ENCODE measurements at places on chromosomes 4 and X. TPM values are rescaled to one million over a fixed set of nuclear protein-coding genes. Genes with fewer than 3 reads are reported as not detected.

DNA sequence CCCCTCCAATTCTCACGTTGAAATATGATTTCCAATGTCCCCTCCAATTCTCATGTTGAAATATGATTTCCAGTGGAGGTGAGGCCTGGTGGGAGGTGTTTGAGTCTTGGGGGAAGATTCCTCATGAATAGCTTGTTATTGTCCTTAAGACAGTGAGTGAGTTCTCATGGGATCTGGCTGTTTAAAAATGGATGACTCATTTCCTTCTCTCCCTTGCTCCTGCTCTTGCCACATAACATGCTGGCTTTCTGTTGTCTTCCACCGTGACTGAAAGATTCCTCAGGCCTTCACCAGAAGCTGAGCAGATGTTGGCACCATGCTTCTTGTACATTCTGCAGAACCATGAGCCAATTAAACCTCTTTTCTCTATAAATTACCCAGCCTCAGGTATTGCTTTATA lies 346.8 kb upstream of the TECRL start:
- DNase-seq = no peak
- H3K27ac ChIP-seq = no peak overlapping the region
- H3K27me3 ChIP-seq = no peaks in the 10 kb centered on the region
- no peaks in the 10 kb centered on the region for H3K36me3 ChIP-seq
- H3K4me1 ChIP-seq = no peaks in the 10 kb centered on the region

The GPRASP3 gene
- total RNA-seq = 1.7 TPM

The RTL9 gene
- total RNA-seq = not detected

The FAM236A gene
- total RNA-seq = not detected

The BMX gene
- 1.3 TPM for total RNA-seq

GRCh38 chr4:119029847-119030535 lies 105.6 kb upstream of the MYOZ2 start:
- DNase-seq = no peak
- peaks cover 26% of the 10 kb centered on the region for H3K36me3 ChIP-seq
- H3K27me3 ChIP-seq = no peaks in the 10 kb centered on the region
- H3K4me3 ChIP-seq = no peak overlapping the region
- H3K4me1 ChIP-seq = peaks cover 56% of the 10 kb centered on the region
- H3K27ac ChIP-seq = peak overlapping the region; percentile 96

The RAB39B gene
- not detected for total RNA-seq

DNA sequence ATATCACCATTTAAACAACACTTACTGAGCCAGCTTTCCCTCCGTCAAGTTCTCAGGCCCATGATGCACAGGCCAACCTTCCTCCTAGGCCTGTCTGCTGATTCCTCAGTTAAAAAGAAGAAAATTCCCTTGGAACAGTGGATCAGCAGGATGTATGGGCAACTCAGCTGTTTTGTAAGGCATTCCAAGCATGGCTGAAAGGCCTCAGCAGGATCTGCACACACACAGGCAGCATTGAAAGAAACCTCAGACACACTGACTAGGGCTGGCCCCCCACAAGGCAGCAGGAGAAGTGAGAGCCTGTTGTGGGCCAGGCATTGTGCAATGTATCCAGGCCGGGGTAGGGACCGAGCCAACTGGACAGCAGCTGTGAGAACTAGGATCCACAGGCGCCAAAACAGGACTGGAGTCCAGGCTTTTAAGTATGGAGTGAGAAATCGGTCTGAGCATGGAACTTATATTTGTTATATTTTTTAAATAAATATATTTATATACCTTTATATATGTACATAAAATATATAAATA lies 171.4 kb downstream of the NWD2 start:
- DNase-seq = no peak
- no peaks in the 10 kb centered on the region for H3K36me3 ChIP-seq
- H3K27me3 ChIP-seq = no peaks in the 10 kb centered on the region
- H3K4me3 ChIP-seq = no peak overlapping the region

DNA sequence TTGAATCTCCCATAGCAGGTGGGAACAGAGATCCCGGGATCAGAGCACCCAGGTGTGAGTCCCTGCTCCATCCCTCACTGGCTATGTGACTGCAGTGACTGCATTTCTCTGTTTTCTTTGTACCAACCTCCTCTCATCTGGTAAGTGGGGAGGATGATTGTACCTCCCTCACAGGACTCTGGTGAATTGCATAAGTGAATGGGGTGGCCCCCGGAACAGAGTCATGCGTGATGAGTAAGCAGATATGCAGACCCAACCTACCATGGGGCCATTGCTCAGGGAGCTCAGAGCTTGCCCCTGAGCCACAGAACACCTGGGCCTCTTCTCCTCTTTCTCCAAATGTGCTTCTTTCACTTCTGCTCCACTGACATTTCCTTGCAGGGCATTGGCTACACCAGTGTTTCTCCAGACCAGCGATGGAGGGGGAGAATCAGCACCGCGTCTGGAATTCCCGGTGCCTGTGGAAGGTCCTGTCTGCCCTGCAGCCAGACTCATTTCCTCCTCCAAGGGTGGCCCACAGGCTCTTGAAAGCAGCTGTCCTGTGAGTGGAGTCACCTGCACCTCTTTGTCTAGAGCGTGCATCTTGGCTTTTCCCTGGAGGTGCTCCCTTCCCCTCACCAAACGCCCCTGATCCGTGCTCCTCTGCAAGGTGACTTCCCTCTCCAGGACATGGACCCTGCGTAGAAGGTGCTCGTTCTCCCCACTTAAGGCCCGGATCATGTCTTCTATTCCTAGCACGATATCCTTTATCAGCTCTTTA lies 30.0 kb downstream of the C4orf50 start:
- no peak overlapping the region for H3K4me3 ChIP-seq
- no peaks in the 10 kb centered on the region for H3K36me3 ChIP-seq
- no peaks in the 10 kb centered on the region for H3K27me3 ChIP-seq

GRCh38 chr4:1377606-1378261 lies 28.5 kb downstream of the NKX1-1 start:
- H3K36me3 ChIP-seq = peaks cover 55% of the 10 kb centered on the region
- no peak overlapping the region for H3K4me3 ChIP-seq
- H3K4me1 ChIP-seq = no peaks in the 10 kb centered on the region

DNA sequence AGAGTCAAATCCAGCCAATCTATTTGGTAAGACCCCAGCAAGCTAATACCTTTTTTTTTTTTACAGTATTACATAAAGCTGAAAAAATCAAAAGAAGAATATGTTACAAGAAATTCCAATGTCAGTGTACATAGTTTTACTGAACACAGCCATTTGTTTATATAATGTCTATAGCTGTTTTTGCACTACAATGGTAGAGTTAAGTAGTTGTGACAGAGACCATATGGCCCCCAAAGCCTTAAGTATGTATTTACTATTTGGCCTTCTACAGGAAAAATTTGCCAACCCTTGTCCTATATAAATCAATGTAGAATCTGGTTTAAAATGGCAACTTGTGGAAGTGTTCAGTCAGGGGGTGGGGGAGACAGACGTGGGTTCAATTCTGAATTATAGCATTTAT lies 60.7 kb downstream of the ANTXR2 start:
- peaks cover 4% of the 10 kb centered on the region for H3K36me3 ChIP-seq
- no peak overlapping the region for H3K27ac ChIP-seq
- H3K4me3 ChIP-seq = no peak overlapping the region
- no peak for DNase-seq

DNA sequence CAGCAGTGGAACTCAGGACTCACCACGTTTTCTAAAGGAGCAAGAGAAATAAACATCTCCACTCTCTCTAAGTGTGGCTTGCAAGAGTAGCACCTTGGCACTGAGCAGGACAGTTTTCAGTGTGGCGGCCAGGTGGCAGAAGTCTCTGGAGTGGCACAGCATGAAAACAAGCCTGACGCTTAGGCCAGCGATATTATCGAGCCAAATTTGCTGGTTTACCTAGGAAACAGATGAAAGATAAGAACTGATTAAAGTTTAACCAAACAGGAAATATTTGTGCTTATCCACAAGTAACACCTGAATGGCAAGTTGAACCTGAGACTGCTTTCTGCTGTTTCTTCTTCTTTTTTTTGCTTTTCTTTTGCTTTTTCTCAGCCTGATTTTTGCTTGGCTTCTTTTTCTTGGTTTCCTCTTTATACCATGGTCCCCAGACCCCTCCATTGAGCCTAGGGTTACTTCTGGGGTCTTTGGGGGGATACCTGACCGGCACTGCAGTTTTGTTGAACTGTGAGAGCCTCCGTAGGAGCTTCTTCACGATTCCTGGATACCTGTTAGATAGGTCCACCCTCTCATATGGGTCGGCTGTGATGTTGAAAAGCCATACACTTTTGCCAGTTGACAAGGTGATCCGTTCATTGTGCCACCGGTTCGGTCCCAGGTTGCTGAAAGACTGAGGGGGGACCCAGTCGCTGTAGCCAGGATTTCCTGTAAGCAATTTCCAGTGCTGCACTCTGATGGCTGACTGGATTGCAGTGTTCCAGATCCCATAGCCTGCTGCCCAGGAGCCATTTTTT lies 77.3 kb downstream of the ARSJ start:
- H3K36me3 ChIP-seq = peaks cover 23% of the 10 kb centered on the region
- H3K27me3 ChIP-seq = no peaks in the 10 kb centered on the region
- no peaks in the 10 kb centered on the region for H3K4me1 ChIP-seq
- no peak for DNase-seq
- no peak overlapping the region for H3K4me3 ChIP-seq

- H3K27ac ChIP-seq = no peak overlapping the region
- peak overlapping the region; percentile 58 for H3K4me3 ChIP-seq
- H3K27me3 ChIP-seq = no peaks in the 10 kb centered on the region
- no peaks in the 10 kb centered on the region for H3K4me1 ChIP-seq
- no peaks in the 10 kb centered on the region for H3K36me3 ChIP-seq
Observed at GRCh38 chrX:118839334-118839958, 15.8 kb downstream of the ZCCHC12 start.

The SERPINA7 gene
- total RNA-seq = 0.75 TPM

GRCh38 chr4:24105327-24106038 lies 215.6 kb upstream of the PPARGC1A start:
- H3K27ac ChIP-seq = no peak overlapping the region
- no peaks in the 10 kb centered on the region for H3K36me3 ChIP-seq
- H3K4me1 ChIP-seq = no peaks in the 10 kb centered on the region
- no peak overlapping the region for H3K4me3 ChIP-seq
- H3K27me3 ChIP-seq = no peaks in the 10 kb centered on the region
- DNase-seq = no peak

The F11 gene
- not detected for total RNA-seq

- no peaks in the 10 kb centered on the region for H3K36me3 ChIP-seq
- H3K4me3 ChIP-seq = no peak overlapping the region
- DNase-seq = no peak
- H3K4me1 ChIP-seq = no peaks in the 10 kb centered on the region
Observed at GRCh38 chr4:172680691-172681090, 487.9 kb upstream of the GALNT7 start.

GRCh38 chr4:4619821-4620220 lies 78.0 kb upstream of the STX18 start:
- H3K4me1 ChIP-seq = no peaks in the 10 kb centered on the region
- no peaks in the 10 kb centered on the region for H3K27me3 ChIP-seq
- no peak overlapping the region for H3K4me3 ChIP-seq
- H3K36me3 ChIP-seq = no peaks in the 10 kb centered on the region

GRCh38 chr4:77586951-77587383 lies 18.7 kb upstream of the CXCL13 start:
- no peak for DNase-seq
- H3K4me3 ChIP-seq = no peak overlapping the region
- H3K36me3 ChIP-seq = no peaks in the 10 kb centered on the region
- no peak overlapping the region for H3K27ac ChIP-seq
- H3K4me1 ChIP-seq = no peaks in the 10 kb centered on the region

The PSAPL1 gene
- not detected for total RNA-seq

GRCh38 chr4:2042204-2042946 lies 16.8 kb upstream of the NAT8L start:
- no peaks in the 10 kb centered on the region for H3K36me3 ChIP-seq
- peak; percentile 61 for DNase-seq
- H3K4me1 ChIP-seq = peaks cover 10% of the 10 kb centered on the region
- H3K4me3 ChIP-seq = peak overlapping the region; percentile 66
- H3K27ac ChIP-seq = no peak overlapping the region
- H3K27me3 ChIP-seq = peaks cover 15% of the 10 kb centered on the region

The ADAMTS3 gene
- total RNA-seq = 2.2 TPM

The NAT8L gene
- total RNA-seq = not detected

DNA sequence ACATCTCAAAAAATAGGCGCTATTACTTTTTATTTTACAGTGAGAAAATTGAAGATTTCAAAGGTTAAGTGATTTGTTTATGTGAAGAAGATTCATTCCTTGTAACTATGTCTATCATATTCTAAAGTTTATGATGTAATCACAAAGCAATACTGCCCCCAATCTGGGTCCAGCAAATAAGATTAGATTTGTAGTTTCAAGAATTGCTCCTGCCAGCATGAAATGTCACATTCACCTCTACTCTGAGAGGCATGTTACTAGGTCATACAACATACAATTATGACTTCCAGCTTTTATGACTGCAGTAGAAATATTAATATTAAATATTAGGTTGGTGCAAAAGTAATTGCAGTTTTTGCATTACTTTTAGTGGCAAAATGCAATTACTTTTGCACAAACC lies 976.2 kb downstream of the FSTL5 start:
- no peaks in the 10 kb centered on the region for H3K36me3 ChIP-seq
- DNase-seq = no peak
- H3K27me3 ChIP-seq = no peaks in the 10 kb centered on the region

DNA sequence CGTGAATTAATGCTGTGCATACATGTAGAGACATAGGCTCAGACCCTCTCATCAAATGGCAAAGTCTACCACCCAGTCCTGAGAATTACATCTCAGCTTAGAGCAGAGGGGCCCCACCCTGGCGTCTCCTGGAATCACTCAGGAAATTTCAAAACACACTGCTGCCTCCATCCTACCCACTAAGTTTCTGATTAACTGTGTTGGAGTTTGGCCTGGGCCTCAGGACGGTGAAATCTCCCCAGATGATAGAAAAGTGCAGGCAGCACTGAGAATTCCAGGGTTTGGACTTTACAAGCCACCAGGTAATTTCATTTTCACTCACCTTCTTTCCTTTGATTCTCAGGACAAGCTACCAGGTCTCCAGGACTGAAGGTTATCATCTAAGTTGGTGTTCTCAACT lies 3.3 kb upstream of the FAM9C start:
- H3K4me3 ChIP-seq = no peak overlapping the region
- no peaks in the 10 kb centered on the region for H3K27me3 ChIP-seq
- no peaks in the 10 kb centered on the region for H3K4me1 ChIP-seq
- no peaks in the 10 kb centered on the region for H3K36me3 ChIP-seq
- no peak for DNase-seq

- no peaks in the 10 kb centered on the region for H3K36me3 ChIP-seq
- no peaks in the 10 kb centered on the region for H3K27me3 ChIP-seq
- H3K4me1 ChIP-seq = no peaks in the 10 kb centered on the region
- no peak overlapping the region for H3K4me3 ChIP-seq
- DNase-seq = no peak
- no peak overlapping the region for H3K27ac ChIP-seq
Observed at GRCh38 chrX:47674776-47675175, 15.8 kb upstream of the UXT start.

The STARD8 gene
- total RNA-seq = 16.0 TPM

GRCh38 chrX:145609951-145610511 lies 207.6 kb upstream of the SLITRK2 start:
- H3K4me3 ChIP-seq = no peak overlapping the region
- H3K36me3 ChIP-seq = no peaks in the 10 kb centered on the region
- H3K27me3 ChIP-seq = no peaks in the 10 kb centered on the region
- no peak for DNase-seq

The ACOT9 gene
- total RNA-seq = 6.6 TPM

- no peaks in the 10 kb centered on the region for H3K4me1 ChIP-seq
- no peak for DNase-seq
- no peaks in the 10 kb centered on the region for H3K27me3 ChIP-seq
- no peaks in the 10 kb centered on the region for H3K36me3 ChIP-seq
- H3K27ac ChIP-seq = no peak overlapping the region
- no peak overlapping the region for H3K4me3 ChIP-seq
Observed at GRCh38 chr4:182102576-182102975, 140.6 kb upstream of the TENM3 start.

- H3K4me1 ChIP-seq = no peaks in the 10 kb centered on the region
- peak; percentile 79 for DNase-seq
- peak within 1 kb of the TSS; percentile 81 for H3K27ac ChIP-seq
- H3K27me3 ChIP-seq = no peaks in the 10 kb centered on the region
Observed at GRCh38 chrX:129540068-129540653, at the start of gene OCRL. OCRL (plus strand) TSS chrX:129540259; CDS start chrX:129540440, 181 bp downstream.
